ENCODE measurements at places on chromosomes 7 and 10.

DNA sequence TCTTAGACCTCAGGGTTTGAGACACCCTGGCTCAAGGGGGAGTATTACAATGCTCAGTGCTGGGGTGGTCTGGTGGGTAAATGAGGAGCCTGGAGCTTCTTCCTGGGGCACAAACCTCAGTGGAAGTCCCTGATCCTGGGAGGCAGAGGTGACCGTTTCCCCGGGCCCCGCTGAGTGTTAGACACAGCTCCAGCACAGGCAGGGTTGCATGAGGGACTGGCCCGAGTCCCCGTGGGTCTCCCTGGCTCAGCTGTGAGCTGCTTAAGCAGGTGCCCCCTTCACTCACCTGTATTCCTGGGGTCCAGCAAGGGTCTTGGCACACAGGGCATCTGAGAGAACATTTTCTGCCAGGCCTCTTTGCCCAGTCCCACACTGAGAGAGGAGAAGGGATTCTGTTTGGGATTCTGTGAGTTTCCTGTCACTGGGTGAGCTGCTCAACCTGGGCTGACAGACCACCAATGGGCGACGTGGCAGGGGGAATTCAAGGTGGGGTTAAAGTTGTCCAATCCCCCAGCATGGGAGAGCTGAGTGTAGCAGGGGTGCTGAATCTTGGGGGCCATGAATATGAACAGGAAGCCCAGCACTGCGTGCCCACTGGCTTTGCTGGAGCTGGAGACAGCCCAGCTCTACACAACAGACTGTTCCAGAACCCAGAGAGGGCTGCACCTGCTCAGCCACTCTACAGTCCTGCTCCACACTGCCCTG, 29.9 kb downstream of the DDIT4 start:
- DNase-seq: no peak

DNA sequence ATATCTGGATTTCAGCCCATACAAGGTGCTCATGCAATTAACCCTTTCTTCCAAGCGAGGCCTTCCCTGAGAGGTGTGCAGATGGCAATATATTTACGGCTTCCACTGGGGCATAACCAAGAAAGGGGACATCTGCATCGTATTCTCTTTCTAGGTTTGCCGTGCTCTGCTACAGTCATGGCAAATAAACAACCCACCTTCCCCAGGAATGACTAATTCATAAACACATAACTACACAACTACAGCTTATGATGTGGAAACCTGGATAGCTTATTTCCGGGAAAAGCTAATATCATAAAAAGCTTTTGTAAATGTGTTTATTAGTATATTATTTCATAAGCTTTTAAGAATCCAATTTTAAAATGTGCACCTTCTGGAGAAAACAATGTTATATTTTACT, 120.0 kb downstream of the CAMK1D start:
- no peak for DNase-seq

DNA sequence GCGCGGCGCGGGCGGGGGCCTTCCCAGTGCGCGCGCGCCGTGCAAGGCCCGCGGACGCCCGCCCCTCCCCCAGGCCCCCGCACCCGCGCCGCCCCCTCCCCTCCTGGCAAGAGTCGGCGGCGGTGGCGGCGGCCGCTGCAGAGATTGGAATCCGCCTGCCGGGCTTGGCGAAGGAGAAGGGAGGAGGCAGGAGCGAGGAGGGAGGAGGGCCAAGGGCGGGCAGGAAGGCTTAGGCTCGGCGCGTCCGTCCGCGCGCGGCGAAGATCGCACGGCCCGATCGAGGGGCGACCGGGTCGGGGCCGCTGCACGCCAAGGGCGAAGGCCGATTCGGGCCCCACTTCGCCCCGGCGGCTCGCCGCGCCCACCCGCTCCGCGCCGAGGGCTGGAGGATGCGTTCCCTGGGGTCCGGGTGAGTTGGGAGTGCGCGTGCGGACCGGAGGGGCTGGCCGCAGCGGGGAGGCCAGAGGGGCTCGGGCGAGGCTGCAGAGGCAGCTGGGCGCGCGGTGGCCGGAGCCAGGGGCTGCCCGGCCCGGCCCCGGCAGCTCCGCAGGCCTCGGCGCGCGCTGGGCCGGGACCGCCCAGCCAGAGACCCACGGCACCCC, at the start of gene BMPR1A:
BMPR1A (plus strand) TSS at position 109 of the 602 bp plus-strand sequence. CDS start 119,400 bp downstream, outside the sequence.
- DNase-seq: peak; percentile 14

- DNase-seq: no peak
Observed at GRCh38 chr7:135493362-135493761, 16.5 kb downstream of the CNOT4 start.

- no peak for DNase-seq
Observed at GRCh38 chr10:70380350-70381135, 1.9 kb downstream of the LRRC20 start.

- no peak for DNase-seq
Observed at GRCh38 chr7:151934584-151934983, 21.7 kb upstream of the GALNTL5 start.

DNA sequence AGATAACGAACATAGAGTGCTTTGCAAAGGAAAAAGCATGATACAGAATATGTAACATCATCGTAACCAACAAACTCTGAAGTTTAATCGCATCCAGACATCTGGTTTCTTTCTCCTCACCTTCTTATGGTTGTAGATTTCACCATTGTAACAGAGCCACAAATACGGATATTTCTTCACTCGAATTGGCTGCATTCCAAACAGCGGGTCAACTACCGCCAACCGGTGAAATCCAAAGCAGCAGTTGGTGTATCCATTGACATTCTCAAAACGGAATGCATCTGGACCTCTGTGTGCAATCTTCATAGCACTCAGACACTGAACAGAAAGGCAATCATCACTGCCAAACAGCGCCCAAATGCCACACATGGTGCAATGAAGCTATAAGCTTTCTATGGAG, 3.4 kb downstream of the ASNS start:
- DNase-seq: no peak

- DNase-seq: no peak
Observed at GRCh38 chr10:20970708-20971107, 73.6 kb upstream of the NEBL start.

- no peak for DNase-seq
Observed at GRCh38 chr7:23804707-23805106, 94.7 kb downstream of the STK31 start.

GRCh38 chr10:72809006-72809405, 84.5 kb upstream of the OIT3 start:
- DNase-seq: no peak

DNA sequence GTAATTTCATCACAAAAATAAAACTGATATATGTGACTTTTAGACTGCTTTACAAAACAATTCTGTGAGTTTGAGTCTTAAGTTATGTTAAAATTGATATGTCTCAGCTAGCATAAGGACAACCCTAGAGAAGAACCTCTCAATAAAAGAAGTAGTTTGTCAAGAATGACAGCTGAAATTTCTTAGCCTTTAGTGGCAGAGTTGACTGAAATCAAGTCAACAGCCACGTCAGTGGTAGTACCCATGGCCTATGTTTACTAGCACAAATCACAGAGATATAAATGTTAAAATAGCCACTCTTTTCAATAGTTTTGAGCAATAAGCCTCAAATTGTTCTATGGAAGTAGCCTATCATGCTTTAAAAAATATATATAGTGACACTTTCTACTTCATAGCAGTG, 138.9 kb upstream of the FERD3L start:
- no peak for DNase-seq

DNA sequence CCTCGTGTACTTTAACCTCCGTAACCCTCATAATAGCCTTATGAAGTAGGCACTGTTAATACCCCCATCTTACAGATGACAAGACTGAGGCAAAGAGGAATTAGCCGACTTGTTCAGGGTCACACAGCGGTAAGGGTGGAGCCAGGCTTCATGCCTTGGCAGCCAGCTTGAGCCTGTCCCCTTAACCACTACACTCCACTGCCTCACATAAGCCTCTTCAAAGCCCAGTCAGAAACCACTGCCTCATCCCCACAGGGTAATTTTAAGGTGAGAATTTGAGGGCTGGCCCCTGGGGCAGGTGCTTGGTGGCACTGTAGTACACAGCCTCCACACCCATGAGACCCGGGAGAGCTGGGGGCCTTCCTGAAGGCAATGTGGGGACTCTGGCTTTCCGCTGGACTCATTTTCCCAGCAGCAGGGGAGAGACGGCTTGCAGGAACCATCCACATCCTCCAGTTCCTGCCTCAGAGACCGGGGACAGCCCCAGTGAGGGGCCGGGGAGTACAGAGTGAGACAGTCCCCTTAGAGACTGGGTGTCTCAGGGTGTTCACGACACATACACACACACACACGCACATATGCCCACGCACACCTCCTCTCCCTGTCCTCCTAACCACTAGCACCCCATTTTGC, 7.6 kb upstream of the C10orf105 start:
- peak; percentile 82 for DNase-seq

GRCh38 chr10:5385224-5385623, 19.4 kb downstream of the TUBAL3 start:
- no peak for DNase-seq

- peak; percentile 13 for DNase-seq
Observed at GRCh38 chr10:71285180-71285545, 33.9 kb upstream of the SLC29A3 start.

DNA sequence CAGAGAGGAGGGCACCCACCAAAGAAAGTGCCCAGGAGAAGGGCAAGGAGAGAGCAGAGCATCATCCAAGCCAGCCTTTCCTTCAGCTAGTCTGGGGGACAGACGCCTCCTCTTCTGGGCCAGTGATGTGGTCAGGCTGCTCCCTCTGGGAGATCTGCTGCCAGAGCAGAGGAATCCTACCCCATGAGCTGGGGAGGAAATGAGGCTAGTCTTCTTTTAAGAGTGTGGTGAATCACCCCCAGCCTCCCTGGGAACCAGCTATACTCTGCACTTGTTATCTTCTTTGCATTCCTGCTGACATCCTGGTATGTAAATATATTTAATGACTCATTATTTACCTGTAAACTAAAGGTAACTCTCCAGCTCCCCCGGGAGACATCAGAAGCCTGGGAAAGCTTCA, 41.6 kb upstream of the EPHB6 start:
- no peak for DNase-seq

GRCh38 chr7:118573085-118573484, 348.6 kb downstream of the ANKRD7 start:
- DNase-seq: no peak

DNA sequence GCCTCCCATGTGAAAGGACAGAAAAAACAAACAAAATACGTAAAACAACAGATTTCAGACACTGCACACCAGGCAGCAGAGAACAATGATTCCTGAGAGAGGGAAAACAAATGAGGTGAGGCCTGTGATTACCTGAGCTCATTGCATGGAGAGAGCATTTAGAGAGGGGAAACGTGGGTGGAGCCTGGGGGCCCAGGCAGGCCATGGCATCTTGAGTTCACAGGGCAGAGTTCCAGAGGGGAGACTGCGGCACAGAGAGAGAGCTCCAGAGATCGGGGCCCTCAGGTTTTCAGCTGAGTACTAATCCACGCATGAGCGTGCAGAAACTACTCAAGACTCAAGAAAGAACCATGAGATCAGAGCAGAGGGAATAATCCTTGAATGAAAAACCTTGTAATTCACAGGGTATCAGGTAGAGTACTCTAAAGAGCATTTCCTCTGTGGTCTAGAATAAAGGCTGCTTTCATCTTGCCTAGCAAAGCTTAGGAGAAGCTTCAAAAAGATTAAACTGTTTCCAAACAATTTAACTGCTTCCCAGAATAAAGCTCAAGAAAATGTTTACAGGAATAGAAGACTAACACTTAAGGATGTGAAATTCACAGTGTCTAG, 46.6 kb upstream of the ARHGAP12 start:
- DNase-seq: no peak

DNA sequence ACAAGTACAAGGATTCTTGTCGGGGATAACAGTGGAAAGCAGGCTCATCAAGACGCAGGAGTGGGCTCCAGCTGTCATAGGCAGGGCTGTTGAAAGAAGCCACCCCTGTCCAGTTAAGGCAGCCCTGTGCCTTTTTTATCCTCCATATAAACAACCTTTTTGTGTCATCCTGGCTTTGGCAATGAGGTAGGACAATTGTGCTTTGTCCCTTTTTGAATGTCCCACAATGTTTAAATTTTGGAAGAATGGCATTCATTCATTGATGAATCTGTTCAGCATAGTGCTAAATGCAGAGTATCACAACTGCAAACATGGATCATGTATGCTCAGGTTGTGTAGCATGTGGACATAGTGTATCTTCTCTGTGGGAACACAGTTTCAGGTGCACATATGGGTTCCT, 66.7 kb downstream of the UBE3C start:
- DNase-seq: no peak

DNA sequence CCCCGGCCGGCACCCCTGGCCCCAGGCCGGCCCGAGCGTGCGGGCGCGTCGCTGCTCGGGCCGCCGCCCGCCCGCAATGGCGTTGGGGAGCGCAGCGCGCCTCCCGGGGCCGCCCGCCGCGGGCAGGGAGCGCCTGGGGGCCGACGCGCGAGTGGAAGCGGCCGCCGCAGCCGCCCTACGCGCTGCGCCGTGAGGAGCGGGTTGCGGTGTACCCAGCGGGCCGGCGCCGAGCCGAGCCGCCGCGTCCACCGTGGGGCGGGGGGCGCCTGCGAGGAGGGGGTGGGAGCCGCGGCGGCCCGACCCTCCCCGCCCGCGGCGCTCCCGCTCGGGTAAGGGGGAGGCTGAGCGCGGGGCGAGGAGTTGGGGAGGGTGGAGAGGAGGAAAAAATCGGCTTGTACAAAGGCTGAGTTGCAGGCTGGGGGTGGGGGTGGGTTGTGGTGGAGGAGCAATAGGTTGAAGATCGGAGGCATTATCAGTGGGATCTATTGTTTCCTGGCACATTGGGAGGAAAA, 473 bp downstream of the PPP1R9A start:
- no peak for DNase-seq

GRCh38 chr7:20128001-20128400, 89.2 kb downstream of the MACC1 start:
- DNase-seq: no peak

GRCh38 chr10:44046605-44047004, 338.3 kb downstream of the CXCL12 start:
- DNase-seq: no peak

DNA sequence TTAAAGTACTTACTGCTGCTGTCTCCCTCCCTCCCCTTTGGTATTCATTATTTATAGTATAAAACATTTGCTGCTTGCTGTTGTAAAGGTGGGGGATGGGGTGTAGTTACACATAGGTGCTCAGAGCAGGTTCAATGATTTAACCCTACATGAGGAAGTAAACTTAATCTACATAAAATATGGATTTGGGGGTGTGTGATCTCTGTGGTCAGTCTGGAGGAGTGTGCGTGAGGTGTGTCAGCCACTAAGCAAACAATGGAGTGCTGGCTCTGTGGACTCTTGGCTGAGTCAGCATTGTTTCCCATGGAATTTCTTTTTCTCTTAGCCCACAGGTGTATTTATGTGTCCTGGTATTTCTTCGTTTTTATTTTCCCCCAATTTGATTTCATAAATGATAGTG, 133.9 kb downstream of the AUTS2 start:
- no peak for DNase-seq

GRCh38 chr7:23022258-23022769, 8.4 kb upstream of the HYCC1 start:
- DNase-seq: no peak
